Stimulated activated CD8-positive, alpha-beta memory T cell treated with anti-CD3 and anti-CD28 coated beads, Interleukin-12 subunit alpha, Interleukin-12 subunit beta, amount 100 ng/mL, for 4 hours (primary cell): ENCODE measurements at places on chromosomes 7 and 10.

GRCh38 chr7:34121366-34121765, 216.0 kb downstream of the BMPER start:
- DNase-seq = no peak

DNA sequence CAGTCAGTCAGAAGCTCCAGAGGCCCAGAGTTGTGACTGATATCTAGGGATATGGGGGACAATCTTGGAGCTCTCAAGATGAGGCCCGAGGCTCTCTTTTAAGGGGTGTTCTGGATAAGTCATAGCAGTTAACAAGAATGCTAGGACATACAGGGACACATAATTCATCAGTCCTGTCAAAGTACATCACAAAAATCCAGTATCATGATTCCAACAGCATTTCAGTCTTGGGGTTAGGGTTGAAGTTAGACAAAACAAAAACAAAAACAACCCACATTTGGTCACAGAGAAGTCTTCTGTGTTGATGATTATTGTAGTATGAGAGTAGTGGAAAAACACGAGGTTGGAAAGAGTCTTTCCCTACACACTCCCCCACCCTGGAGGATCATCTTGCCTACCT, 39.4 kb downstream of the BTRC start:
- DNase-seq = no peak

DNA sequence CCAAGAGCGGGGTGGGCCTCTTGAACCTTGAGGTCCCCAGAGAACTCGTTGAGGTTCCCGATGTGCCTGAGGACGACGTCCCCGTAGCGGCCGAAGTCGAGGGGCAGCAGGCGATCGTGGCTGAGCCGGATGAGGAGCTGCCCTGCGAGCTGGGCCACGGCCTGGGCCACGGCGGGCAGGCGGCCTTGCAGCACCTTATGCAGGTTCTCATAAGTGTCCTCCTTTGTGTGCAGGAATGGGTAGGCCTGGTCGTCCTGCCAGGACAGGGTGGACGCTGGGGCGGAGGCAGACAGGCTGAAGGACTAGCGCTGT, 14.2 kb downstream of the TFR2 start:
- DNase-seq = no peak

DNA sequence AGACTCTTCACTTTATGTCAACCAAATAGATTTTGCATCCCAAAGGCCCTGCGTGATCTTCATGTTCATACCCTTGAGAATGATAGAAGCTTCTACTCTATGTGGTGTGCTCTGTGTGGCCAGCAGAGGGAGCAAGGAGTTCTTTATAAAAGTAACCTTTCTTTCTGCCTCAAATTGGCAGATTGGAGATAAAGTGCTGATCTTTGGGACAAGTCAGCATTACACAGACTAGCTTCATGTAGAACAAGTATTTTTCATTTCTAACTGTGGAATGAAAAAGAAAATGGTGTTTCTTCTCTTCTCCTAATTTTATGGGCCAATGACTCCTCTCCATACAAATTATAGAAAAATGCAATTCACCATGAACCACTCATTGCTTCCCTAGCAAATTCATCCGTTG, 1214.1 kb downstream of the SORCS1 start:
- no peak for DNase-seq

- no peak for DNase-seq
Measured at GRCh38 chr10:110323503-110323902, 18.8 kb upstream of the SMNDC1 start.

DNA sequence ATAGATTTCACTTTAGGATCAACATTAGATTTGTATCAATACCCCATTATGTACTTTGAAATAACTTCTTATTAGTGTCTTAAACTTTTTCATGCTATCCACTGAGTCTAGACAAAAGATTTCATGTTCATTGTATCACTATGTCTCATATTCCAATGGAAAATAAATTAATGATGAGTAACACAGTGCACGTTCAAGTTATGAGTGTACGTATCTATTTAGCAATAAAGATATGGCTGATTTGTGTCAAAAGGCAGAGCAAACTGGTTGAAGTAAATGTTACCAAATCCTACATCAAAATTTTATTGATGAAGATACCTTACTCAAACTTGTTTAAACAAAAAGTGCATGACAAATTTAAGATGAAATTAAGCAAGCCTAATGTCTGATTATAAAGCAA, 102.4 kb downstream of the SEMA3E start:
- DNase-seq = no peak

DNA sequence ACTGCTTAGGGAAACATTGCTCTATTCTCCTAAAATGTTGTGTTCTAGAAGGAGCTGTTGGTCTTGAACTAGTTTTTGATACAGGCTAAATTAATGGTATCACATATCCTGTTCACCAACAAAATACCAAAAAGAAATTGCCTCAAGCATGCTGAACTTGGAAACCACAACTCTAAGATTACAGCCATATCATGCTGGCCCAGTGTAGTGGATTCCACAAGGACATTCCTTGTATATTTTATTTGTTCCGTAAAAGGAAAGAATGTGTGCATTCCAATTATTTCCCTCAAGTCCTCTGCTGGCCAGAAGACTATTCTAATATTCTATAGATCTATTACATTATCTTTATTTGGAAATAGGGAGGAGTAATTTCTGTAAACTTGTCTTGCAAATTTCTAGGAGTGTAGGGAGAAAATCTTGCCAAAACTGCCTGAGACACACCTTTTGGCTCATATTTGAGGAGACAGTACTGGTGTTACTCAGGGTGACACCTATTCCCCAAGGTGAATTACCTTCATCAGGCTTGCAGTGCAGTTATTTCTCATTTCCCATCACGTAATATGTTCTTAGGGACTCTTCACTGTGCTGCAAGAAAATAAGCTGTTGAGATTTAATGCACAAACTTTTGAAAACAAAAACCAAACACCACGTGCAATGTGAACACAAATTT, 1.9 kb upstream of the NEBL start:
- DNase-seq = no peak
